ENCODE measurements at places on chromosomes 11 and 22. TPM values are rescaled to one million over a fixed set of nuclear protein-coding genes. Genes with fewer than 3 reads are reported as not detected.

GRCh38 chr11:32316858-32317642 lies 118.3 kb downstream of the WT1 start:
- H3K27ac ChIP-seq = no peak overlapping the region
- DNase-seq = no peak
- H3K4me1 ChIP-seq = no peaks in the 10 kb centered on the region
- H3K27me3 ChIP-seq = no peaks in the 10 kb centered on the region
- H3K4me3 ChIP-seq = no peak overlapping the region

DNA sequence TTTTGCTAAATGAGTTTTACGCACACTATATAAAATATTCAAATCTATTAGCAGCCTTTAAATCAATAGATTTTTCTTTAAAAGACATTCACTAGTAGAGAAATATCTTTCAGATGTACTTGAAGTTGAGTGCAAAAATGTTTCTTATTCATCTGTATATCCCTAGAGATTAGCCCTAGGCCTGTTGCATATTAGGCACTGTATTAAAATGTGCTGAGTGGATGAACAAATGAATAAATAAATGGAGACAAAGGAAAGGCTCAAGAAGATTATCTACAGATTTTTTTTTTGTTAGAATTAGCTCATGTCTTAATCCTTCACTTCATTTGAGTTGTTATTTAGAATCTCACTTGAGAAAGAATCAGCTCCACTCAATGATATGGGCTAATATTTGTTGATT lies 12.0 kb upstream of the MMP13 start:
- H3K4me1 ChIP-seq = no peaks in the 10 kb centered on the region
- no peak overlapping the region for H3K4me3 ChIP-seq
- no peak for DNase-seq

GRCh38 chr11:45470151-45470793 lies 184.1 kb upstream of the SYT13 start:
- peak overlapping the region; percentile 12 for H3K27ac ChIP-seq
- H3K27me3 ChIP-seq = no peaks in the 10 kb centered on the region

DNA sequence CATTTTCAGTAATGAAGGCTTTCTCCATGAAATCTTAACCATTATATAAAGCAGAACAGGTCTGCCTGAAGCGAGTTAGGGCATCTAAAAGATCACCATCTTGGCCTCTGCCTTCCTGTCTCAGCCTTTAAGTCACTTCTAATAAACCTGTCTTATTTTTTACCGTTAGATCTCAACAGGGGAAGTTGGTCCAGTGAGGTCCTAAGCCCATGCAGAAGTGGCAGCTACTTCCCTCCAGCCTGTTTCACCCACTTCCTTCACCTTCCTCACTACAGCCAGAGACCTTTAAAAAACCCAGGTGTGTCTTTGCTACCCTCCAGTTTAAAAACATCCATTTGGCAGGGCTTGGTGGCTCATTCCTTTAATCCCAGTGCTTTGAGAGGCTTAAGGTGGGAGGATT lies 14.1 kb upstream of the LIPT2 start:
- no peak for DNase-seq
- no peaks in the 10 kb centered on the region for H3K36me3 ChIP-seq
- no peak overlapping the region for H3K4me3 ChIP-seq
- no peak overlapping the region for H3K27ac ChIP-seq
- no peaks in the 10 kb centered on the region for H3K27me3 ChIP-seq

GRCh38 chr11:123218451-123218850 lies 23.4 kb upstream of the CLMP start:
- peaks cover 14% of the 10 kb centered on the region for H3K4me1 ChIP-seq
- H3K27me3 ChIP-seq = no peaks in the 10 kb centered on the region
- no peaks in the 10 kb centered on the region for H3K36me3 ChIP-seq
- H3K4me3 ChIP-seq = no peak overlapping the region

DNA sequence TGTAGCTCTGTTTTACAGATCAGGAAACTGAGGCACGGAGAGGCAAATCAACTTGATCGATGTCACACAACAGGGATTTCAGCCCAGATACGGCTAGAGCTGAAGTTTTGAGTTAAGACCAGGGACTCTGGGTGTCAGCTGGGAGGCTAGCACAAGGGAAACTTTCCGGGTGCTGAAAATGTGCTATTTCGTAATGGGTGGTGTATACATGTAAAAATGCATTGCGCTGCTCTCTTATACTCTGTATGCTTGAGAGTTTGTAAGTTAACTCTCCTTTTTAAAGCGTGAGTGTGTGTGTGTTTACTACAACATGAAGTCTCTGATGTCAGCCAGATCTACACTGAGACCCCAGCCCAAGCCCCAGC lies 227.6 kb downstream of the MN1 start:
- H3K36me3 ChIP-seq = no peaks in the 10 kb centered on the region
- H3K4me3 ChIP-seq = no peak overlapping the region
- no peaks in the 10 kb centered on the region for H3K27me3 ChIP-seq
- DNase-seq = no peak
- peaks cover 4% of the 10 kb centered on the region for H3K4me1 ChIP-seq

DNA sequence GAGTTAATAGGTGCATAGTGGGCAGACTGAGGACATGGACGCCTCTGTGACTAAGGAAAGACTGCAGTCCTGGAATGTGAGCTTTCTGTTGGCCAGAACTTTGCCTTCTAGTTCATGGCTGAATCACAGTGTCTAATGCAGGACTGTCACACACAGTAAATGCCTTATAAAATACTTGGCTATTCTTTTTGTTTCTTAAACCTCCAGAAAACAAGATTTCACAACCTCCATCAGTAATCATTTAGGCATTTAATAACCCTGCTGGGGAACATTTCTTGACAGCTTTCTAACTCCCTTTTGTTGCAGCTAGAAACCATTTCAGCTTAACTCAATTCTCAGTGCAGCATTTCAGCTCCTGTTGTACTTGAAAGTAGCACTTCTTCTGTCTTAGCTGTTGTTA lies 335.8 kb upstream of the DDI1 start:
- no peaks in the 10 kb centered on the region for H3K36me3 ChIP-seq
- no peaks in the 10 kb centered on the region for H3K27me3 ChIP-seq
- DNase-seq = peak; percentile 14
- H3K27ac ChIP-seq = peak overlapping the region; percentile 49
- peaks cover 10% of the 10 kb centered on the region for H3K4me1 ChIP-seq
- no peak overlapping the region for H3K4me3 ChIP-seq

- no peak overlapping the region for H3K27ac ChIP-seq
- no peaks in the 10 kb centered on the region for H3K27me3 ChIP-seq
- H3K36me3 ChIP-seq = no peaks in the 10 kb centered on the region
- no peak for DNase-seq
- H3K4me1 ChIP-seq = peaks cover 52% of the 10 kb centered on the region
These were observed 110.4 kb upstream of the OR4B1 start for GRCh38 chr11:48106166-48106565.

- H3K4me3 ChIP-seq = no peak overlapping the region
- H3K27me3 ChIP-seq = no peaks in the 10 kb centered on the region
- H3K27ac ChIP-seq = no peak overlapping the region
- no peaks in the 10 kb centered on the region for H3K36me3 ChIP-seq
- no peak for DNase-seq
- H3K4me1 ChIP-seq = peaks cover 36% of the 10 kb centered on the region
These were observed 124.3 kb downstream of the DBX1 start for GRCh38 chr11:20035701-20036601.

GRCh38 chr11:9922806-9923205 lies 258.9 kb downstream of the SWAP70 start:
- H3K27me3 ChIP-seq = no peaks in the 10 kb centered on the region
- H3K27ac ChIP-seq = no peak overlapping the region
- no peak overlapping the region for H3K4me3 ChIP-seq
- no peaks in the 10 kb centered on the region for H3K36me3 ChIP-seq
- DNase-seq = no peak

DNA sequence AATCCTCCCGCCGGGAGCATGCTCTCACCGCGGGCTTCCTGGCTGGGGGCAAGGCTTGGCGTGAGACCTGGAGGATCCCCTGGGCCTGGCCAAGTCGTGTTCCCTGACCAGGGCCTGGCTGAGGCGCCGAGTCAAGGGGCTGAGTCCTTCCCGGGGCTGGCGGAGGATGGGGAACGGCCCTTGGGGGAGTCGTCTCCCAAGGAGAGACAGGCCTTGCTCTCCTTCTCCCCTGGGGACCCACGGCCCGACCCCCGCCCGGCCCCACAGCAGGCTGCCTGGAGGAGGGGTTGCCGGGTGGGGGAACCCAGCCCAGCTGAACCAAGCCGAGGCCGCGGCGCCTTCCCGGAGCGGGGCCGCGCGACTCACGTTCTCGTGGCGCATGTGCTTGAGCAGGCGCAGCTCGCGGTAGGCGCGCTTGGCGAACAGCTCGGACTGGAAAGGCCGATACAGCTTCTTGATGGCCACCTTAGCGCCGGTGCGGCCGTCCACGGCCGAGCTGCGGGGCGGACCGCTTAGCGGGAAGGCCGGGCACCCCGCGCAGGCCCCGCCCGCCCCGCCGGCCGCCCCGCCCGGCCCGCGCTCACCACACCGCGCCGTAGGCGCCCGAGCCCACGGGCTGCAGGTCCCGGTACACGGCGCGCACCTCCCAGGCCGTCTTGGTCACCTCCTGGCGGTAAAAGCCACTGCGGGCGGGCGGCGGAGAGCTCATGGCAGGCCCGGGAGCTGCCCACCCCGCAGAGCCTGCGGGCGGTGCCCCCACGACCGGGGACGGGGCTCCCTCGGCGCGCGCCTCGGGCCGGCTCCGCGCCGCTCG lies 475 bp downstream of the MAPK12 start:
- no peaks in the 10 kb centered on the region for H3K36me3 ChIP-seq
- peak; percentile 53 for DNase-seq
- peaks cover 4% of the 10 kb centered on the region for H3K27me3 ChIP-seq
- no peak overlapping the region for H3K4me3 ChIP-seq

- H3K4me1 ChIP-seq = no peaks in the 10 kb centered on the region
- H3K4me3 ChIP-seq = no peak overlapping the region
- H3K27me3 ChIP-seq = peaks cover 4% of the 10 kb centered on the region
- no peak overlapping the region for H3K27ac ChIP-seq
These were observed 32.9 kb downstream of the TST start for GRCh38 chr22:36986242-36986821.

- no peaks in the 10 kb centered on the region for H3K27me3 ChIP-seq
- no peaks in the 10 kb centered on the region for H3K36me3 ChIP-seq
- H3K27ac ChIP-seq = no peak overlapping the region
- no peak overlapping the region for H3K4me3 ChIP-seq
These were observed 21.1 kb upstream of the LRRC10B start for GRCh38 chr11:61487342-61488025.

The OR51B4 gene
- 0.52 TPM for total RNA-seq

The TESMIN gene
- total RNA-seq = 1.6 TPM

The BIK gene
- total RNA-seq = 1.6 TPM
